C1 segment of cervical spinal cord (tissue), 14 donors: ENCODE measurements at places on chromosomes 6 and 20.

DNA sequence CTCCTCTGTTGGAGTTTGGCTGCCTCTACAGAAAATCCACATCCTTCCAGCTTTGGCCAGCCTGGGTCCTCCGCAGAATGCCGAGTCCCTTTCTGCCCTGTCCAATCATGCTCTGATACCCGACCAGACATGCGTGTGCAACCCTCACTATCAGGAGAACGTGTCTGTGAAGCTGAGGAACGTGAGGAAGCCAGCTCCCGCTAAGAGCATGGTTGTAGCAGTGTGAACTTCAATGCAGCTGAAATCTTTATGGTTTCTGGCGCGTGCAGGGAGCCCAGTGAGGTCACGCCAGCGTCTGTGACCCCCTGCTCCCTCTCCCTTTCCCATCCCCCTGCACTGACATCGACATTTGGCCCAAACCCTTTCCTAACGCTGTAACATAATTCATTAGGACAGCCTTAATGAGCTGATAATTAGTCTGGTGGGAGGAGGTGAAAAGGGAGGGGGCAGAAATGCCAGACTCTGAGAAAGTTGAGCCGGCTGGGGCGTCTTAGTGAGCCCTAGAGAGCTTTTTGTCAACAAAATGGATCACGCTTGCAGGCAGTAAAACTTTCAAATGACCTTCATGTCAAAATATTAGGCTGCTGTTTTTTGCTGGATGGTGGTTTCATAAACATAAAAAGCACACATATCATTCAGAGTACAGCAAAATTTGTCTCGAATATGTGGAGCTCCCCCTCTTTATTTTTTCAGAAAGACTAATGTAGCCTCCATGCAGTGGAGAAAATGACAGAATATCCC is 423.3 kb downstream of the QKI start:
- no peak for DNase-seq

DNA sequence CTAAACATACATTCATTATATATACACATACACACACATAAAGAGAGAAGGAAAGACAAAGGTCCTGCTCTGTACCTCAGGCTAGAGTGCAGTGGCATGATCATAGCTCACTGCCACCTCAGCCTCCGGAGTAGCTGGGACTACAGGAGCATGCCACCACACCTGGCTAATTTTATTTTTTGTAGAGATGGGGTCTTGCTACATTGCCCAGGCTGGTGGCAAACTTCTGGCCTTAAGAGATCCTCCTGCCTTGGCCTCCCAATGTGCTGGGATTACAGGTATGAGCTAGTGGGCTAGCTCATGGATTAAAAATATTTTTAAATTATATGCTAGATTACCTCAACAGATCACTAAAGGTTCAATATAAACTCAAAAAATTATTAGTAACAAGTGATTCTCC is 30.3 kb downstream of the NUDT3 start:
- no peak for DNase-seq

DNA sequence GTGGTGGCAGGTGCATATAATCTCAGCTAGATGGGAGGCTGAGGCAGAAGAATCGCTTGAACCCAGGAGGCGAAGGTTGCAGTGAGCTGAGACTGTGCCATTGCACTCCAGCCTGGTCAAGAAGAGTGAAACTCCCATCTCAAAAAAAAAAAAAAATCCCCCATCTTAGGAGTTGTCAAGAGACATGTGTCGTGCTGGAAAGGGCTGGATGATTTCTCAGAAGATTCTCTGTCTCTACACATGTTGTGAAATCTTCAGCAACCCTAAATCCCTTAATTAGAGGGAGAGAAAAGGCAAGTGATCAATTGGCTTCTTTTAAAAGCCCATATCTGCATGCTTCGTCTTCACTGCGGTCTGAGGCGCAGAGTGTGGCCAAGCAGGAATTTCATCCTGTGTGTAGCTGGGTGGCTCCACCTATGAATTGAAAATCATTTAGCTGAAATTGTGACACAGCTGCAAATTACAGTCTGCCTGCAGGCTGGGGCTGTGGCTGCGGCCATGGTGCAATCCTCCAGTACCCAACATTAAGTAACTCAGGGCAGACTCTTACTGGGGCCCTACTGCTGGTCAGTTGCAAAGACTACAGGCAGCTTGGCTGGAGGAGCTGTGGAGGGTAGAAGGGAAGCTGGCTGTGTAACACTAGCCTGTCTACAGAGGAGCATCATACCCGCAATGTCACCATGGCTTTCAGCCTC is 3.2 kb upstream of the TGM3 start:
- DNase-seq = no peak

- no peak for DNase-seq
These were observed 29.6 kb upstream of the MAP7 start for GRCh38 chr6:136579800-136580199.
